ENCODE measurements at places on chromosomes 2 and 18. TPM values are rescaled to one million over a fixed set of nuclear protein-coding genes. Genes with fewer than 3 reads are reported as not detected.

- no peak overlapping the region for H3K27ac ChIP-seq
- no peaks in the 10 kb centered on the region for H3K36me3 ChIP-seq
- no peak for DNase-seq
- H3K4me3 ChIP-seq: no peak overlapping the region
Observed at GRCh38 chr2:209974576-209974975, 27.9 kb upstream of the RPE start.

DNA sequence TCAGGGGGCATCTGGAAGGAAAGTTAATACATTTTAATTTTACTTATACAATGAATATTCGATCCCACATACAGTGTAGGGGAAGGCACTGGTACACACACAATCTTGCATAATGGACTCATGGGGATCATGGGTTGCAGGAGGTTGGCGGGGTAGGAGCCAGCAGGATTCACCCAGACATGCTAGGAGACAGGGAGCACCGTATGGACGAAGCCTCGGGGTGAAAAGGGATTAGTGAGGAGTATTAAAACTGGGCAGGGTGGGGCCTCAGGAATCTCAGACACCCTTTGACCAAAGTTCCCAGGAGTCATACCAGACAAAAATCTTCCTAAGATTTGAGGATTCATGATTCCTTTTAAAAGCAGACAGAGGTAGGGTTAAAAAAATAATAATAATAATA lies 140.8 kb downstream of the BCL11A start:
- peaks cover 3% of the 10 kb centered on the region for H3K27me3 ChIP-seq
- no peak for DNase-seq
- H3K27ac ChIP-seq: no peak overlapping the region
- H3K36me3 ChIP-seq: no peaks in the 10 kb centered on the region
- no peaks in the 10 kb centered on the region for H3K4me1 ChIP-seq

DNA sequence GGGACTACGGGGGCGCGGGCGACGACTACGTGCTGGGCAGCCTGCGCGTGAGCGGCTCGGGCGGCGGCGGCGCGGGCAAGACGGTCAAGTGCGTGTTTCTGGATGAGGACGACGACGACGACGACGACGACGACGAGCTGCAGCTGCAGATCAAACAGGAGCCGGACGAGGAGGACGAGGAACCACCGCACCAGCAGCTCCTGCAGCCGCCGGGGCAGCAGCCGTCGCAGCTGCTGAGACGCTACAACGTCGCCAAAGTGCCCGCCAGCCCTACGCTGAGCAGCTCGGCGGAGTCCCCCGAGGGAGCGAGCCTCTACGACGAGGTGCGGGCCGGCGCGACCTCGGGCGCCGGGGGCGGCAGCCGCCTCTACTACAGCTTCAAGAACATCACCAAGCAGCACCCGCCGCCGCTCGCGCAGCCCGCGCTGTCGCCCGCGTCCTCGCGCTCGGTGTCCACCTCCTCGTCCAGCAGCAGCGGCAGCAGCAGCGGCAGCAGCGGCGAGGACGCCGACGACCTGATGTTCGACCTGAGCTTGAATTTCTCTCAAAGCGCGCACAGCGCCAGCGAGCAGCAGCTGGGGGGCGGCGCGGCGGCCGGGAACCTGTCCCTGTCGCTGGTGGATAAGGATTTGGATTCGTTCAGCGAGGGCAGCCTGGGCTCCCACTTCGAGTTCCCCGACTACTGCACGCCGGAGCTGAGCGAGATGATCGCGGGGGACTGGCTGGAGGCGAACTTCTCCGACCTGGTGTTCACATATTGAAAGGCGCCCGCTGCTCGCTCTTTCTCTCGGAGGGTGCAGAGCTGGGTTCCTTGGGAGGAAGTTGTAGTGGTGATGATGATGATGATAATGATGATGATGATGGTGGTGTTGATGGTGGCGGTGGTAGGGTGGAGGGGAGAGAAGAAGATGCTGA lies 1.4 kb downstream of the SOX11 start:
- H3K36me3 ChIP-seq: peaks cover 1% of the 10 kb centered on the region
- peaks cover 84% of the 10 kb centered on the region for H3K27me3 ChIP-seq
- H3K4me1 ChIP-seq: peaks cover 3% of the 10 kb centered on the region
- no peak overlapping the region for H3K4me3 ChIP-seq
- DNase-seq: no peak

DNA sequence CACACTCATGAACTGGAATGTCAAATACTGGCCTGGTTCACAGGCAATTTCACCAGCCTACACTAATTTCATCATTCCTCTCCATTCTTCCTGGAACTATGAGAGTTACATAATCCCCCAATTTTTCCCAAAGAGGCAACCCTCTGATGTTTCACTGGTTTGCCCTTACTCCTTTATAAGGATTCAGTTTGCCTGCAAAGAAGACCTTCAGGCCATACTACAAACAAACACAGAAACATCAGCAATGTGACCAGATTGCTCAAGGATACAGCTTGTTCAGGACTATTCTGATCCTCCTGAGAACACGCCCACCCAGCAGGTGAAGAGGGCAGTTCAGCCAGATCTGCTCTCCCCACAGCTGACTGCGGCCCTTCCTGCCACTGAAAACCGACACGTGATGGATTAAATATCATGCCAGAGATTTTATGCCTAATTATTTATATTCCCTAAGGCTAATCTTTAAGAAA lies 215.5 kb downstream of the ETAA1 start:
- H3K27me3 ChIP-seq: peaks cover 4% of the 10 kb centered on the region
- no peak overlapping the region for H3K27ac ChIP-seq
- no peak overlapping the region for H3K4me3 ChIP-seq
- DNase-seq: no peak

GKN1 gene
- total RNA-seq: not detected

MDH1B gene
- 1.1 TPM for total RNA-seq

WDPCP gene
- 7.8 TPM for total RNA-seq

Measured in activated naive CD8-positive, alpha-beta T cell treated with anti-CD3 and anti-CD28 coated beads for 36 hours (primary cell).